Lower lobe of right lung (tissue), 2 donors: ENCODE measurements at places on chromosomes 6 and 20.

GRCh38 chr20:54025251-54025771, 45.1 kb downstream of the BCAS1 start:
- no peak overlapping the region for H3K4me3 ChIP-seq
- no peaks in the 10 kb centered on the region for H3K4me1 ChIP-seq
- H3K36me3 ChIP-seq = no peaks in the 10 kb centered on the region

GRCh38 chr6:162345051-162345511, 382.5 kb downstream of the PRKN start:
- H3K4me3 ChIP-seq = no peak overlapping the region
- H3K36me3 ChIP-seq = no peaks in the 10 kb centered on the region
- H3K27ac ChIP-seq = no peak overlapping the region
- DNase-seq = no peak
- H3K27me3 ChIP-seq = no peaks in the 10 kb centered on the region
- no peaks in the 10 kb centered on the region for H3K4me1 ChIP-seq

DNA sequence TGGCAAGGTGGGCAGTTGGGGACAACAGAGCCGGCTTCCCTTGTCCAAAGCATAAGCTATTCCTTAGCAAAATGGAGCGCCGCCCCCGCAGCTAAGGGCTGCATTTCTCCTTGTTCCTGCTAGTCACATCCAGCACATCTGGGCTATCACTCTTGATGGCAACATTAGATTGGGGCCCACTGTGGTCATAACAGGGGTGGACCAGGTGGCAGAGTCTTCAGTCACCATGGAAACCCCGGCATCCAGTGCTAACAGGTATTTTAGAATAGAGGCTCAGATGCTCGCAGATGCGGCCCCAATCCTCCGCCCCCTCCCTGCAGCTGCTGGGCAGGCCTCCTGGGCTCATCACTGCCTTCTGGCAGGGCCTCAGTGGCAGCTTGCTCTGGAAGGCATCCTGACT, 168.2 kb upstream of the PROKR2 start:
- no peak overlapping the region for H3K27ac ChIP-seq
- H3K27me3 ChIP-seq = no peaks in the 10 kb centered on the region

DNA sequence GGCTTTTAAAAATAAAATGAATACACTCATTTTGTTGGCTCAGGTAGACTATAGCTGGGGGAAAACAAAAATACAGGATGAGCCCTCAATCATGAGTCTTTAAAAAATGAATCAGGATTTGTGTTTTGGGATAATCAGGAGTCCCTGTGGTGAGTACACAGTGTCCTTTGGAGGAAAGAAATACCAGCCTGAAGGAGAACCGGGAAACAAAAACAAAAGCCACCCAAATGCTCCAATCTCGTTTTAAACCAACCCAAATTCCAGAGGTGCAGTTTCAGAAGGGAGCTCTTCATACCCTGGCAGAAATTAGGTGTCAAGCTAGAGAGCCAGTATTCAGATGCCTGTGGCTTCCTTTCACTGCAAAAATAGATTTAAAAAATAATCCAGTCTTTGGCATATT, 23.3 kb upstream of the FOXA2 start:
- DNase-seq = no peak
- no peaks in the 10 kb centered on the region for H3K4me1 ChIP-seq
- no peak overlapping the region for H3K4me3 ChIP-seq
- H3K27ac ChIP-seq = no peak overlapping the region
- peaks cover 5% of the 10 kb centered on the region for H3K27me3 ChIP-seq
